NCI-H524 treated with DMSO at 0.1 percent for 48 hours (cell line): ENCODE measurements at places on chromosomes 7 and 10.
A peak's percentile ranks its signal among the peaks of the same experiment; 100 is the strongest.

- DNase-seq: no peak
Measured at GRCh38 chr10:112919721-112920120, 30.3 kb upstream of the TCF7L2 start.

DNA sequence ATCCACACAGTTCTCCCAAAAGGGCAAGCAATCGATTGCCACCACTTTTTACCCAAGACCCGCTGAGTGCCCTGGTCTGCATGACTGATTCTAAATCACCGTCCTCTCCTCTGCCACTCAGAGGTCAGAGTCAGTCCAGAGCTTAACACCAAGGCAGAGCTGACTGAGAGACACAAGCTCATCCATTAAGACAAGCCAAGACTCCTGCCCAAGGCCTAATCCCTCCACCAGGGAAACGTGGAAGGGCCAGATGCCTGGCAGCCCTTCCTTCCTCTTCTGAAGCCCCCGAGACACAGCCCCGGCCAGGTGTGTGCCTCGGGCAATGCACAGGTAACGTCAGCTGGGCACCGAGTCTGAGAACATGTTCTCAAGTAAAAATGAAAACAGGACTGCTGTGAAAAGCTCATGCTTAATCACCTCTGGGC is 51.7 kb downstream of the DIP2C start:
- DNase-seq: no peak

- DNase-seq: no peak
Measured at GRCh38 chr7:101173752-101174244, 6.3 kb downstream of the NAT16 start.

DNA sequence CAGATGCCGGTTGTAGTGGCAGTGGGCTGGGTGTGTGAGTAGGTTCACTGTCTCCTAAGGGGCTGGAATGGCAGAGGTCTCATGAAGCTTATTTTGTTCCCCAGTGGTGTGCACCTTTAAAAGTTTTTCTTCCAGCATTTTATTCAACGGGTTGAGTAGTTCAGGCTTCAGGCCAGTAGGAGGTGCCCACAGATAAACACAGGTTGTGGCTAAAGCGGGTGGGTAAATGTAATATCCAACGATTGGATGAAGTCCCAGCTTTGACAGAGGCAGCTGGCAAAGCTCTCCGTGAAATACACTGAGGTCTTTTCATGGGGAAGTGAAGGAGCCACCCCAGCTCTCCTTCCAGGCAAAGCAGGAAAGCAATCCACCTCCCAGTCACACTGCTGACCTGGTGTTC is 339.8 kb upstream of the LRRTM3 start:
- no peak for DNase-seq

- DNase-seq: peak; percentile 13
Measured at GRCh38 chr7:149771720-149772240, 1.6 kb downstream of the ZNF467 start.

DNA sequence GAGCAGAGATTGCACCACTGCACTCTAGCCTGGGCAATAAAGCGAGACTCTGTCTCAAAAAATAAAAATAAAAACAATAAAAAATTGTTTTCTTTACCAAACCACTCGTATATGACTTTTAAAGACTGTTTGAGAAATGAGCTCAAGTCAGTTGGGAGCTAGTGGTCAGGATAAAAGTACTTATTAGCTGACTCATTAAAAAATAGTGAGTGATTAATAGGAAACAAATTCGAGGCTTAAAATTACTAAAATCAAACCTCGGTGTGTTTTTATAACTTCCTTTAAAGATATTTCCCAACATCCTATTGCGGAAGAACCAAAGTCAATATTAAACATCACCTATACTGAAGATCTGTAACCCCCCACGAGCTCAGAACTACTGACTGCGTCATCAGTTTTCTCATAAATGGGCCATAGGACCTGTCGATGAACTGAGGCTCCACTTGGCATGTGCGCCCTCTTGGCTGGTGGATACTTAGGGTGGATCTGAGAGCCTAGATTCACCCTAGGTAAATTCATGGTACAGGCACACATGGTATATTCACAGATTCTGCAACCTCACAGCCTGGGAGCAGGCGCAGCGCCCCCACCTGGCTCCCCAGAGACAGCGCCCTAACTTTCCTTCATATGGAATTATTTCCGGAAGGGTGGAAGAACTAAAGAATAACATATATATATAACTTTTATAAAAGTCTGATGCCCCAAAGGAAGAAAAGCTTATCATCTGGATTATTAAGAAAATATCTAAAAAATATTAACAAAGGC is 9.2 kb downstream of the MKI67 start:
- no peak for DNase-seq

DNA sequence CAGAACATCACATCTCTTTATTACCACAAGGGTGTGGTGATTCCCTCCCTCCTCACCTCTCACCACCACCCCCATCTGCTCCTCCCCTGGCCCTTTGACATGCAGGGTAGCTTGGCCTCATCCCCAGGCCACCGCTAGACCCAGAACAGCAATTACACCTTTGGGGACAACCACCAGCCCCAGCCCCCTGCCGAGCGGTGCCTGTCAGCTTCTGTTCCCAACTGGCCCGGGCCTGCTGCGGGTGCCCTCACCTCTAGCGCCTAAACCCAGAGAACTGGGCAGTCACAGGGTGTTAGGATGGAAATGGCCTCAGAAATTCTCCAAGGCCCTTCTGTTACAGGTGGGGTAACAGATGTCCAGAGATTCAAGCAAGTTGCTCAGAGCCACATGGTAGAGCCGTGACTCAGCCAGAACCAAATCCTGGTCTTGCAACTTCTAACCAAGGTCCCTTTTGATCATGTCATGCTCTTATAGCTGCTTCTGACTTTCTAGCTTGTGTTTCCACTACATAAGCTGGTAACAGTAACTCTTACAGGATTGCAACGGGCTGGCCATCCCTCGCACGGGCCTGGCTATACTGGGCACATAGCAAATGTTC is 78.0 kb downstream of the PRKAG2 start:
- no peak for DNase-seq

GRCh38 chr7:157955348-157955999 is 618.7 kb downstream of the DNAJB6 start:
- DNase-seq: no peak

GRCh38 chr10:34320265-34320664 is 494.8 kb downstream of the PARD3 start:
- no peak for DNase-seq

DNA sequence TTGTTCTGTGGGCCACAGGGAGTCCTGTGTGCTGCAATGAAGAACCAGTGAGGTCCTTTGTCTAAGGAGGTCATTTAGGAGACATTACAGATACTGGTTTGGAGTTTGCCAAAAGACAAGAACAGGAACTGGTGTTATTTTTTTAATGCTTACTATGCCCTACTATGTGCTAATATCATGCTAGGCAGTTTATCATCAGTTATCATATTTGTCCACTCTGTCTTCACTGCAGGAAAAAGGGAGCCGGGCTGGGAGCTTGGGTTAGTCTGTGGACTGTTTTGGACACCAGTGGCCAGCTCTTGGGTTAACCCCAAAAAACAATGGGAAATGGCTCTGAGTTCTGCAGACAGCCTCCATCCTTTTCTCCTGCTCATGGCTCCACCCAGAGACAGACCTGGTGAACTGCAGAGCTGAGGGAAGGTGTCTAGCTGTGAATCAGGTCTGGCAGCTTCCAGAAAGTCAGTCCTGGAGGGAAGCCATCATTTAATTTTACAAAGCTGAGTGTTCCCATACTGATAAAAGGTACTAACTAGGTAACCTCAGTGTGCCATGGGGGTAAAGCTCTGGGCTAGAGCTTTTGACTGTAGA is 101.2 kb upstream of the ZNF746 start:
- no peak for DNase-seq
